GM12891 (cell line): ENCODE measurements at places on chromosomes 3 and 15.

- DNase-seq: no peak
Measured at GRCh38 chr3:70028361-70028760, 28.8 kb downstream of the SAMMSON start.

GRCh38 chr3:51501833-51502561 lies 2.2 kb upstream of the DCAF1 start:
- DNase-seq: peak; percentile 41

DNA sequence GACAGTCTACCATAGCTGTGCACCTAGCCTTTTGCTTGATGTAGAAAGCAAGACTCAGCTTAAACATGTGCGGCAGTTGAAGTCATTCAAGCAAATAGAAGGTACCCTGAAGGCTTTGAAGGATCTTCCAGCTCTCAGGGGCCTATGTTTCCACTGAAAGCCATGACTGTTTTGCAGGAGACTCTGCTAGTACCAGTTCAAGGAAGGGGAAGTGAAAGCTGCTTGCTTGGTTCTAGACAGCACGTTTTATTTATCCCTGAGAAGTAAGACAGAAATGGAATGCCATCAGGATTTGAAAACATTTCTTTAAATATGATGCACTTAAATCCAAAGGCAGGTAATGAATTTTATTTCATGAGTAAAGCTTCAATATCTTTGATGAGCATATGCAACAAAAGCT lies 311.4 kb downstream of the PDCD6IP start:
- DNase-seq: no peak

GRCh38 chr15:44489464-44489863 lies 47.5 kb upstream of the EIF3J start:
- DNase-seq: no peak

GRCh38 chr3:82509951-82510603 lies 748.6 kb upstream of the GBE1 start:
- no peak for DNase-seq

GRCh38 chr15:92616621-92617548 lies 38.7 kb downstream of the FAM174B start:
- DNase-seq: no peak

DNA sequence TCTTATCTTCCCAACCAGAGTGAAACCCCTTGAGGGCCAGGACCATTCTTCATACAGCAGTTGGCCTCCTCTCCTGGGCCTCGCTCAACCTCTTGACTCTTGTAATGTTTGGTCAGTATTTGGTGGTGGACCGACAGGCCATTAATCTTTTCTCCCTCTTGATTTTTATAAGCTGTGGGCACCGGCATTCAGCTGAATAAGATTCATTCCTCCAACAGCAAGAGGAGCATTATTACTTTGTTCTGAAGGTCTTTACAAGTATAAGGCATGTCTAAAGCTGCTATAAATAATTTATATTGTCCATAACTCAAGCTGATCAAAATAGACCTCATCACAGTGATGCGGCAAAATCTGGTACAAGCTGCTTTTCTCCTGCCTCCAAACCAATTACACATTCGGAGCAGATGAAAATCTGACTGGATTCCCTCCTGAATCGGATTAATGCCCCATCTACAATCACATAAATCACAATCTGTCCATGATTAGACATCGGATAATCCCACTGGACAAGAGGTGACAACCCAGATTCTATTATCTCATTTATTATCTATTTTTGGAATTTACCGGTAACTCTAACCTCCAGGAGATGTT lies 8.4 kb upstream of the ISL2 start:
- DNase-seq: no peak

DNA sequence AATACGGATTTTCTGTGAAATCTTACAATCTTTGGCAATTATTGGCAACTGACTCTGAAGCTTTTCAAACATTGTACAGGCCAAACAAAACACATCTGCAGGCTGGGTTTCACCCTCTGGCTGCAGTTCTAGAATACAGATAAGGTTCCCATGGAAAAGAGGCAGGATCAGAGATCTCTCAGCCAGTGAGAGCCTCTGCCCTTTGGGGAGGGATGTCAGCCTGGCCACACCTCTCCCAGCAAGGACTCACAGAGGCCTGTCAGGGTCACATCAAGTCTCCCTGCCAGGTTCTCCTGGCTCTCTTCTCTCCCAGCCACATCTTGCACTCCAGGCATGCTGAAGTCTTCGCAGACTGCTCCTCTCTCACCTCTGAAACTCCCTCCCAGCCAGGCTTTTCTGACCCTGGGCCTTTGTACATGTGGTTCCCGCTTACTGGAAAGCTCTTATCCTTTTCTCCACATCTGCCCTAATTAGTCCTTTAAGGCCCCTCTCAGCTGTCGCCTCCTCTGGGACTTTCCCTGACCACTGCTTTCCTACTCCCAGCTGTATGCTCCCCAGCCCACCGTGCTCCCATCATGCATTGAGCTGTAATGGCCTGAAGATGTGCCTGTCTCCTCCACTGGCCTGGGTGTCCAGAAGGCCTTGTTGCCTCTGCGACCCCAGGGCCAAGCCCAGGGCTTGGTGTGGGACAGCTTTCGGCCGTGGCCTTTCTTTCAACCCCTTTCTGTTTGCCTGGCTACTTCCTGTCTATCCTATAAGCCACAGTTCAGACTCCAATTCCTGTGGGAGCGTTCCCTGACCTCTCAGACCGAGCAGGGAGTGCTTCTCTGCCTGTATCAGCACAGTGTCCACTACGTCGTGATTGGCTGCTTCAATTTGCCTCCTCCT lies 4.3 kb downstream of the RBP1 start:
- DNase-seq: no peak

GRCh38 chr3:51436998-51437639 lies 46.0 kb downstream of the RBM15B start:
- DNase-seq: no peak

DNA sequence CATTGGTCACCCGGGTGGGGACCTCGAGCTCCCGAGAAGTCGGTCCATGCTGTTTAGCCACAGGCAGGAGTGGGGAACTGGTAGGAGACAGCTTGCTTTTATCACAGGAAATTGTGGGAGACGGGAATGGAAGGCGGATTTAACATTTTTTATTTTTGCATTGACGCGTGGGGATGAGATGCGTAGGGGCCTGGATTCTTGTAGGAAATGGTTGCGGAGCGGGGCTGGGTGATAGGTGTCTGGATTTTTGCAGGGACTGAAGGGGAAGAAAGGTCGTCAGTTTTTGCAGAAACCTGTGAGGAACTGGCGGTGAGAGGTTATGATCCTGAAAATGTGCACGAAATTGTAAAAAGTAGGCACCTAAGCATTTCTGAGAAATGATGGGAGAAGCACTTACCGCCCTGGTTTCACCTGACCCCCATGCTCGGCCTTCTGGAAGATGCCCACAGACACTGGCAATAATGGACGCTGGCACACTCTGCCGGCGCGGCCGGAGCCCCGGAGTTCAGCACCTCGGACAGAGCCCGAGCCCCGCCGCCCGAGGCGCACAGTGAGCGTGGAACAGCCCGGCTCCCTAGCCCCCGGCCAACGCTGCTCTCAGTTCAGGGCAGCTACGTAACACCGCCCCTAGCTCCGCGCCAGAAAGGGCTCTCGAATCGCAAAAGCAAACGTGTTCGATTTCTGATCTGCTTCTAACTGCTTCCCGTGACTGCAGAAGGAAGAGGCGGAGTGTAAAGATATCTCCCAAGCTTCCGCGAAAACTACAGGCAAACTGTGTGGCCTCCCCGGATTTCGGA lies 928 bp downstream of the ANKRD34C start:
- peak; percentile 37 for DNase-seq

DNA sequence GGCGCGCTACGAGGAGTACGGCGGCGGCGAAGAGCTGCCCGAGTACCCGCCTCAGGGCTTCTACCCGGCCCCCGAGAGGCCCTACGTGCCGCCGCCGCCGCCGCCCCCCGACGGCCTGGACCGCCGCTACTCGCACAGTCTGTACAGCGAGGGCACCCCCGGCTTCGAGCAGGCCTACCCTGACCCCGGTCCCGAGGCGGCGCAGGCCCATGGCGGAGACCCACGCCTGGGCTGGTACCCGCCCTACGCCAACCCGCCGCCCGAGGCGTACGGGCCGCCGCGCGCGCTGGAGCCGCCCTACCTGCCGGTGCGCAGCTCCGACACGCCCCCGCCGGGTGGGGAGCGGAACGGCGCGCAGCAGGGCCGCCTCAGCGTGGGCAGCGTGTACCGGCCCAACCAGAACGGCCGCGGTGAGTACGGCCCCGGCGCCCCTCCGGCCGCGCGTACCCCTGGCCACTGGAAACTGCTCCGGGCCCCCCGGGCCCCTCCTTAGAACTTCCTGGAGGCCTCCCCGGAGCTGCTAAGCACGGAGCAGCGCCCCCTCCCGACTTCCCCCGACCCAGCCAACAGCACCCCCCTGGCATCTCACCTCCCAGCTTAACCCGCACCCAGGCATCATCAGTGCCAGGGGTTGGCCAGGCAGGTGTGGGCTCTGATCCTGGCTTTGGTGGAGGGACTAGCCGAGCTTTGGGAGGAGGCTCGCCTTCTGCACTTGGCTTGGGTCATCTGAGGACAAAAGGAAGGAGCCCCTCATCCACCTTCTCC lies 1.4 kb downstream of the LOXL1 start:
- DNase-seq: peak; percentile 72

- no peak for DNase-seq
Measured at GRCh38 chr15:80958818-80959495, 30.7 kb downstream of the MESD start.

DNA sequence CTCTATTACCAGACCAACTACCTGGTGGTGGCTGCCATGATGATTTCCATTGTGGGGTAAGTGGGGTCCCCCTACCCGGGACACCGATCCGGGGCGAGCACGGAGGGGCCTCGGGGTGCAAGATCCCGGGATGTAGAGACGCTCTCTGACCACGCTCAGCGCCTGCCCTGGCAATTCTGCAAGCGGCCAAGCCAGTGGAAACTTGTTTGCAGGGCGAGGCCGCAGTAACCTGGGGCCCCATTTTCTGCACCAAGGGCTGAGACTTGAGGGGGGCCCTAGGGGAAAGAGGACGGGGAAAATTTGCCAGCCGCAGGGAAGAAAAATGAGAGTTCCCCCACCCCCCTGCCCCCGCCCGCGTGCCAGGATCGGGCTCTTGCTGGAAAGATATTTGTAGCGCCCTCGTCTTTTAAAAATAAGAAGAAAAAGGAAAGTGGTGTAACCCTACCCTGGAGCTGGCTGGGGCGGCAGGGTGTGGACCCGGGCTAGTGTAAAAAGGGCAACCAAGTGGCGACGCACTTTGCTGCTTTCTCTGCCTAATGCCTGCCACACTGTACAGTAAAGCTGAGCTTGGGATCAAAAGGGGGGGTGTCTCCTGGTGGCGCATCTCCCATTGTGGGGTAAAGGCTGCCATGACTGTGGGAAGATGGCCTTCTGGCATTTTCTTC lies 563 bp downstream of the ARL6IP5 start:
- no peak for DNase-seq

- DNase-seq: no peak
Measured at GRCh38 chr3:126979046-126979628, 3.8 kb upstream of the PLXNA1 start.

GRCh38 chr3:108215871-108216270 lies 6.4 kb downstream of the IFT57 start:
- DNase-seq: no peak

DNA sequence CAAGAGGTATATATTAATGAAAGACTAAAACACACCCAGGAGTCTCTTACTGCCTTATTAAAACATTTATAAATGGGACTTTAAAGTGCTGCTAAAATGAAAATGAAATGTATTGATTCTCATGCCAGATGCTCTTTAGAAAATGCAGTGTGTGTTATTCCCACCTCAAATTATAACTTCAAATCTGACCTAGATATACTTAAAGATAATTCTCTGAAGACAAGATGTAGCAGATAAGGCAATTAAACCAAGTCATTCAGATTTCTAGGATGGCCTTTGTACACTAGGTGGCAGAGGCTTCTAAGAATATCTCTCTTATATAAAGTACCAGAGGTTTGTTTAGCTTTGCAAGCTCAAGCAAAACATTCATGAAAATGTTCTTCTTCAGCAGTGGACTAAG lies 26.9 kb upstream of the GOLGA8B start:
- no peak for DNase-seq

- DNase-seq: no peak
Measured at GRCh38 chr3:125187599-125187910, 25.0 kb downstream of the SLC12A8 start.

DNA sequence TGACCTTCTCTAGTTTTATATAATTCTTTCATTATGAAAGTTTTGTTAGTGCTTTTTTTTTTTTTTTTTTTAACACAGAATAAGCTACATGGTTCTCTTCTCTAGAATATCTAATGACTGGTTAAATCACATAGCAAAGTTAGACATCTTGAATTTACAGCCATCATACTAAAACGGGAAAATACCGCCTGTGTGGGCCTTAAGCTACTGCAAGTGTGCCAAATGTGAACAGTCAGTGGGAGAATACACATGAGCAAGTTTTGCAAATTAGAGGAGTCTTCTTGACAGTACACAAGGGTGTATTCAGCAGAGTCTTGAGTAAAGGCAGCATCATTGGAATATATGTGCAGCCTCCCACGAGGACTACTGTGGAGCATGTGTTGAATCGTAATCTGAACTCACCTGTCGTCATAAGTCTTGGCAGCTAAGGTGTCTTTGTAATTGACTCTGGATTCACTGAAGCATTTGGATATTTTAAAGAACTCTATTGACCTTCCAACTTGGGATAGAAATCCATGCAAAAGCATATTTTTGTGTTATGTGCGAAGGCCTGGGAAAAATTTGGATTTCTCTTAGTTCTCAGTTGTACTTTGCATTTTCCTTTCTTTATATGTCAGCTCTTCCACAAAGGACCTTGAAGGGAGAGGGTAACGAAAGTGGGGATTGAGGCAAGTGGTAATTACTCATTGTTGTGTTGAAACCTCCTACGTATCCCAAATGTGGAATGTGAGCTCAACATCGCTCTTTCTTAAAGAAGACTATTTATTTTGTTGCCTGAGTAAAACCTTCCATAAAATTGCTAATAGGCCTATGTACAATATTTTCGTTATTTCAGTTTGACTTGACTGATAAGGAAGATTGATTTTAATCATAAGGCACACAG lies 117.4 kb downstream of the ATG7 start:
- no peak for DNase-seq

- no peak for DNase-seq
Measured at GRCh38 chr3:189702066-189702646, 71.0 kb downstream of the TP63 start.

- DNase-seq: no peak
Measured at GRCh38 chr3:12430086-12430485, 54.2 kb upstream of the TSEN2 start.

DNA sequence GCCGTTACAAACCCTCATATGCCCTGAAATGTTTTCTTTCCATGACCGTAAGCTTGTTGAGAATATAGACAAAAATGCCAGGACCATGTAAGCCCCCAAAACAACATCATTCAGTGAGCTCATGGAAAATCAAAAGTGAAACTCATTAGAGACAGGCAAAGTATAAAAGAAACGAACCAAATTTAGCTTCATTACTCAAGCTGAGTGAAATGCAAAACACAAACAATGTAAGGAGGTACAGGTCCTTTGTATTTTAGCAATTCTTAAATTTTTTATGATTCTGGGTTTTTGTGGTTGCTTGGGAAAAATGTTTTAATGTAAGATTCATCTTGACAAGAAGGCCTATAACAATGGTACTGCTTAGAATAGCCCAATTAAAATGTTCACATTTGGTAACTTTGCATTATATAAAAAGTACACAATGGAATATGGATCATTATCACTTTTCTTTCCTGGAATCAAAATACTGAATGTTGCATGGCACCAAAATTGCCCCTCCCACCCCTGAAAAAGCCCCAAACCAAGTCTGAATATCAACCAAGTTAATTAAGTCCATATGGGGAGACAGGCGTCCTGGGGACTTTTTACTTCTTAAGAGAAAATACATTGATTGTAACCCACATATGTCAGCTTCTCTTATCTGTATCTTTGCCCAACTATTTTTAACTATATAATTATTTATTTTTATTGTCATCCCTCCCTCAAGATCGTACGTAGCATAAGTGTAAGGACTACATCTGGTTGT lies 247.7 kb upstream of the CDIN1 start:
- no peak for DNase-seq
